ENCODE measurements at places on chromosomes 5 and 9. TPM values are rescaled to one million over a fixed set of nuclear protein-coding genes. Genes with fewer than 3 reads are reported as not detected.

DNA sequence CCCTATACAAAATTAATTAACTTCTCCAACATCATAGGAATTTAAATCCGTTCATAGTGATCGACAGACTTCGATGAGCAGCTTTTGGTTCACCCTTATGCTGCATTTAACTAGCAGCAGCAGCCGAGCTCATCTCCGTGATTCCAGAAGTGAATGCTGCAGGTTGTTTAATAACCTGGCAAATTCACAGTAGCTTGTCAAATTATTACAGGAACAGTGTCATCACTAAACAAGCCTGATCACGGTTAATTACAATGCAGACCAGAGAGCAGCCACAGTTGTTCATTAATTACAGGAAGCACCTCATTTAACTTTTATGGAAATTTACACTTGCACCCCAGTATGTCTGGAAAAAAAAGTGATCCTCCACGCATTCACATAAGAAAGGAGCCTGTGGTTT is 188.2 kb downstream of the BNC2 start:
- no peak for DNase-seq

GRCh38 chr5:172644711-172645110 is 3.6 kb downstream of the NEURL1B start:
- DNase-seq = no peak

- DNase-seq = no peak
Measured at GRCh38 chr5:1853531-1853930, 29.2 kb downstream of the IRX4 start.

GRCh38 chr5:147466360-147466980 is 43.4 kb downstream of the DPYSL3 start:
- DNase-seq = no peak

- DNase-seq = no peak
Measured at GRCh38 chr5:171649075-171649401, 136.6 kb upstream of the SMIM23 start.

DNA sequence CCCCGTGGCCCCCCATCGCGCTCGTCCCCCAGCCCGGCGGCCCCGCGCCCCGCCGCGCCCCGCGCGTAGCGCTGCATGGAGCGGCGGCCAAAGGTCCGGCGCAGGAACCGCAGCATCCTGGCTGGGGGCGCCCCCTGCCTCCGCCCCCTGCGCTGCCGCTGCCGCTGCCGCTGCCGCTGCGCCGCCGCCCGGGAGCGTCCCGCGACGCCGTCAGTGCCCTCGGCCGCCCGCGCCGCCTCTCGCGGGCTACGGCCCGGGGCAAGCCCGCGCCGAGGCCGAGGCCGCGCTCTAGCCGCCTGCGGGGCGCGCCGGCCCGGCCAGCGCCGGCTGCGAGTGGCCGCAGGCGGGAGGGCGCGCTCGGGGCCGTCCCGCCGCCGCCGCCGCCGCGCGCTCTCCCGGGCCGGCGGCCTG is 523 bp downstream of the EPB41L4B start:
- DNase-seq = no peak

- no peak for DNase-seq
Measured at GRCh38 chr5:14016549-14016948, 72.1 kb upstream of the DNAH5 start.

DNA sequence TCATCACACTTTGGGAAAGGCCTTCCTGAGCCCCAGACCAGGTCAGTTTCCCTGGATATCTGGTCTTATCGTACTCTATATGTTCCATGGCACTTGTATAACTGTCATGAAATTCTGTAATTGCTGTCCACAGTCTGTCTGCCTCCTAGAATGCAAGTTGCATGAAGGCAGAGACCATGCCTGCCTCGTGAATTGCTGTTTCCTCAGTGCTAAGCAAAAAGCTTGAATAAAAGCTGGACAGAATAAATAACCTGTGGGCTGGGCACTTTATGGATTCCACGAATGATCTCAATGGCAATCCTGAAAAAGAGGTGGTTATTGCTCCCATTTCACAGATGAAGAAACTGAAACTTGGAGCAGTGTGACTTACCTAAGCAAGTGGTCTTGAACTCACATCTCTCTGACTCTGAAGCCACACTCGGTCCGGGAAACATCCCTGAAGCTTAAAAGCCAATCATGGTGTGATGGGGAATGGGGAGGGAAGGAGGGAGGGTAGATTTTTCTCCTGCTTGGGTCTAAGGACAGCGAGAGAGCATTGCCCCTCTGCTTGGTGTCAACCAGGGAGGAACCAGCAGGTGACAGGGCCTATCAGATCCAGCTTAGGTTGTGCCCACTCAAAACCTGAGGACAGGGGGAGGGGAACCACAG is 13.2 kb upstream of the LHX2 start:
- no peak for DNase-seq

GRCh38 chr9:129929496-129930125 is 94.4 kb downstream of the USP20 start:
- DNase-seq = no peak

- no peak for DNase-seq
Measured at GRCh38 chr5:106956886-106957285, 713.9 kb downstream of the EFNA5 start.

DNA sequence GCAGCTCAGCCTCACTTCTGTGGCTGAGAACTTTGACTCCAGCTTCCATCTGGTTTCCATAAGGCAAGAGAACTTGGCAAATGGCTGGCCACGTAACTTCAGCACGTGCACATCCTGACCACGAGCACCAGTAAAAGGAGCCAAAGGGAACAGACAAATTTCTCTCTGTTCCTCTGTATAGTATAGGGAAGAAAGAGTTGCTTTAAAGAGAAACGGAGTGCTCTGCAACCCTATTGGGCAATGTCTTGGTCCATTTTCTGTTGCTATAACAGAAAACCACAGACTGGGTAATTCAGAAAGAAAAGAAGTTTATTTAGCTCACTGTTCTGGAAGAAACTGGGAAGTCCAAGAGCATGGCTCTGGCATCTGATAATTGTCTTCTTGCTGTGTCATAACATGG is 558.7 kb downstream of the ACTL7B start:
- DNase-seq = peak; percentile 43

DNA sequence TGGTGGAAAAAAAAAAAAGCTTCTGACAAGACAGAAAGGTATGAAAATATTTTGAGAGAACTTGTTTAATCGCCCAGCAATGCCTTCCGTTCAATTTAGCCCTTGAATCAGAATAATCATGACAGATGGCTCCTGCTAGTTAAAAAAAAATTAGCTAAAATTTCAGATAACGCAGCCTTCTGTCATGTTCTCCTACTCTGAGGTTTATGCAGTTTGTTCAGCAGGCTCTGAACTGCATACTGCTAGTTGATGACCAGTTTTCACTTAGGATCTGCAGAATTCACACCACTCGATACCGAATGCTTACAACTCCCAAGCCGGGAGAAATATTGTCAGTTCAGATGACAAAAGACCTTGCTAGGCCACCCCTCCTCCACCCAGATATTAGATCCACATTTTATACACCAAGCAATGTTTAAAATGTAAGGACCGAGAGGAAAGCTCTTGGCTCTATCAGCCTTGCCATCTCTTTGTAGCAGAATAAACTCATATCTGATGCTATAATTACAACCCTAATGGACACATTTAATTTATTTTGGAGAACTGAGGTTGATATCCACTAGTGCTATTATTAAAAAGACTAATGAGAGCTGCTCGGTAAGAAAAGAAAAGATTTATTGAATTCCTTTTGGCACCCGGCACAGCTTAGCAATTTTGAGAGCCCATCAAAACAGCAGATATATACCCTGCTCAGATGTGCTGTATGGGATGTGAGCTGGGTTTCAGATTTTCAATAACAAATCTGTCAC is 322.8 kb downstream of the GLIS3 start:
- DNase-seq = no peak

GRCh38 chr9:133460405-133461175 is 812 bp downstream of the CACFD1 start:
- DNase-seq = no peak

GRCh38 chr9:21267485-21268346 is 27.9 kb upstream of the IFNA14 start:
- no peak for DNase-seq

PCDHGB4 gene
- 0.21 TPM for total RNA-seq

IFNA21 gene
- not detected for total RNA-seq

SLC28A3 gene
- not detected for total RNA-seq

GOLPH3 gene
- 41.1 TPM for total RNA-seq

IRX2 gene
- total RNA-seq = not detected

SPRY4 gene
- 3.9 TPM for total RNA-seq

PCDHGA10 gene
- total RNA-seq = 1.9 TPM

CCDC192 gene
- total RNA-seq = not detected

TTC23L gene
- total RNA-seq = 0.06 TPM

KIF12 gene
- not detected for total RNA-seq

SPACA9 gene
- 3.3 TPM for total RNA-seq

PTPRD gene
- 10.0 TPM for total RNA-seq

NOL8 gene
- total RNA-seq = 10.7 TPM

Data from H4 (cell line).